NCI-H1417 (cell line): ENCODE measurements at places on chromosomes 12 and 14.

DNA sequence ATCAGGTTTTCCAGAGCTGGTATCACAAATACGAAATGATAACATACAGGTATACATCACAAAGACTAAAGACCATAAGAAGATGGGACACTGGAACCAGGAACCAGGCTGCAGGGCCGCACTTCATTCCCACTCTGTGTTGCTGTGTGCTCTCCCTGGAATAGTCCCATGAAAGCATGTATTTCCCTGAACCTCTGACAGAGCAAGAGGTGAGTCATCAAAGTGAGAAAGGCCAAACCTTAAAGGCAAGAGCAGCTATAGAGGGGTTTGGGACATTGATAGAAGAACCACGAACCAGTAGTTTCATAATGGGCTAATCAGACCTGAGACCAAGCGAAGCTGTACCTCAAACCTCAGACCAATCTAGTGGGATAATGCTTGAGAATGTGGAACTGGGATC is 283.0 kb upstream of the PRKD1 start:
- no peak for DNase-seq

- DNase-seq = peak; percentile 14
Observed at GRCh38 chr14:86203843-86204242, 673.9 kb downstream of the FLRT2 start.

GRCh38 chr12:44689587-44689986 is 186.5 kb downstream of the NELL2 start:
- no peak for DNase-seq

DNA sequence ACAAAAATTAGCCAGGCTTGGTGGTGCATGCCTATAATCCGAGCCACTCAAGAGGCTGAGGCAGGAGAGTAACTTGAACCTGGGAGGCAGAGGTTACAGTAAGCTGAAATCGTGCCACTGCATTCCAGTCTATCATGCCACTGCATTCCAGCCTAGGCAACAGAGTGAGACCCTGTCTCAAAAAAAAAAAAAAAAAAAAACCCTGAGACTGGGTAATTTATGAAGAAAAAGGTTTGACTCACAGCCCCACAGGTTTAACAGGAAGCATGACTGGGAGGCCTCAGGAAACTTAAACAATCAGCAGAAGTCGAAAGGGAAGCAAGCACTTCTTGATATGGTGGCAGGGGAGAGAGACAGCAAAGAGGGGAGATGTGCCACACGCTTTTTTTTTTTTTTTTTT is 123.2 kb downstream of the GXYLT1 start:
- DNase-seq = no peak

DNA sequence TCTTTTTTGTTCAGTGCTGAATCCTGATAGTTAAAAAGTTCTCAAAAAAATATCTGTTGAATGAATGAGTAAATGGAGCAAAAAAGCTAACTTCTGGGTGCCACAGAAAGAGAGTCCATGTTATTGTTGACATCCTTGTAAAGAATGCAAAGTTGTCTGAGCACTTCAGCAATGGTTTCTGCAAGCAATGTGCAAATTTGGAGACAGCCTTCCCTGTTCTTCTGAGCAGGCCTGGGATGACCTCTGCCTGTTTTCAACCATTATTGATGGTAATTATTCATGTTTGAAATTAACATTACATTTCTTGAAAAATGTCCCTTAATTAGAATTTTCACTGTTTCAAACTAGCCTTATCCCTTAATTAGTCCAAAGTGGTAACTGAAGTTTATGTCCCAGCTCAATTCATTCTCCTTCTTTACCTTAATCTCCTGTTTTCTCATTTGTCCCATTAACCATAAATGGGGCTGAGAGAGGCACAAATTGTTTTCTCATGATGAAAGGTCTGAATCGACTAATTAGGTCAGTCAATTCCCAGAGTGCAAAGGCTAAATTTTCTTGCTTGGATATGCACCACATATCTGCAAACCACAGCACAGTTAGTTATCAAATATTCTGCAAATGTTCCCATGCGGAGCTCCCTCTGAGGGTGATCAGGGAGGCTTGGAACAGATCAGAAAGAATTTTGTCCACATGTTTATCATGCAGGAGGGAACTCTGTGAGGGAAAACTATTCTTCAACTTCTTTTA is 139.4 kb upstream of the KRR1 start:
- no peak for DNase-seq

GRCh38 chr12:12724421-12725085 is 7.4 kb downstream of the CDKN1B start:
- no peak for DNase-seq

- DNase-seq = no peak
Observed at GRCh38 chr12:116133636-116134214, 143.8 kb downstream of the MED13L start.

DNA sequence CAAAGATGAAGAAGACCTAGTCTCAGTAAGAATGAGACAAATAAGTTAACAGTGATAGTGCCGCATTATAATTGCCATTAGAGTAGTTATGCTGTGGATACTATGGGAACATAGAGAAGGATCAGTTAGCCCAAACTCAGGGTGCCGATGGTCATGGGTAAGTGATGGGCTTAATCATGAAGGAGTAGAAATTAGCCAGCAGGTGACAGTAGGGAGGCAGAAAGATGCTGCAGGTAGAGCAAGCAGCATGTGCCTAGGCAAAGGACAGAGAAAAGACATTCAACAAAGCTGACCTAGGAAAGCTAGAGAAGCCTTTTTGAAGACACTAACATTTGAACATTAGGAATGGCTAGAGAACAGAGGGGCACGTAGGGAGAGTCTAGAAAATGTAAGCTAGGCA is 30.6 kb upstream of the PTPRQ start:
- no peak for DNase-seq

GRCh38 chr12:99476956-99477355 is 170.6 kb upstream of the GARIN6 start:
- DNase-seq = peak; percentile 12

GRCh38 chr14:36773136-36773540 is 111.5 kb downstream of the PAX9 start:
- peak; percentile 37 for DNase-seq

- peak; percentile 32 for DNase-seq
Observed at GRCh38 chr14:69048456-69048855, 69.4 kb upstream of the ACTN1 start.

DNA sequence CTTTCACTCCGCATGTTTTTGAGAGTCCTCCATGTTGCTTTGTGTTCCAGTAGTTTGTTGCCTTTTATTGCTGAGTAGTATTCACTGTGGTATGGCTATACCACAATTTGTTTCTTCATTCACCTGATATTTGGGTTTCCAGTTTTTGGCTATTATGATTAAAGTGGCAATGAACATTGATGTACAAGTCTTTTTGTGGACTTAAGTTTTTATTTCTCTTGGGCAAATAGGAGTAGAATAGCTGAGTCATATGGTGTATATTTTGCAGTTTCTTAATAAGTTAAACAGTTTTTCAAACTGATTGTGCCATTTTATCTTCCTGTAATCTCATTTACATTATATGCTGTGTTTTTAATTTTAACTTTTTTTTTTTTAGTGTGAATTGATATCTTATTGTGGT is 16.2 kb downstream of the ADIPOR2 start:
- no peak for DNase-seq

GRCh38 chr12:4293966-4294505 is 20.5 kb downstream of the CCND2 start:
- no peak for DNase-seq

GRCh38 chr12:87597114-87597513 is 432.1 kb downstream of the C12orf50 start:
- no peak for DNase-seq

DNA sequence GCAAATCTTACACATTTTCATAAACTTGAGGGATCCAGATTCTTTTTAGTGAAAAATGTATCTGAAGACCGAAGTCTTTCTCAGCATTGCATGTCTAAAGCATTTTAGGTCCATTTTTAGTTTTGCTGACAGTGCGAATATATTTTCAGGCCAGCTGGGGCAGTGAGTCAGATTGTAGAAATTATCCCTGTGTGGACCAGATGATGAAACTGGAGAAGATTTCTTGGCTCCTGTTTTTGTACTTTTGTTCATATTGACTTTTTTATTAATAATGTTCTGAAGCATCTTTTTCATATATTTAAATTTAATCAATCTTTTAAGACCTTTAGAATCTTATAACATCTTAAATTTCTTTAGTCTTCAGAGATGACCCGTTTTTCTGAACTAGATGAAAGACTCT is 173.1 kb downstream of the FLRT2 start:
- no peak for DNase-seq

DNA sequence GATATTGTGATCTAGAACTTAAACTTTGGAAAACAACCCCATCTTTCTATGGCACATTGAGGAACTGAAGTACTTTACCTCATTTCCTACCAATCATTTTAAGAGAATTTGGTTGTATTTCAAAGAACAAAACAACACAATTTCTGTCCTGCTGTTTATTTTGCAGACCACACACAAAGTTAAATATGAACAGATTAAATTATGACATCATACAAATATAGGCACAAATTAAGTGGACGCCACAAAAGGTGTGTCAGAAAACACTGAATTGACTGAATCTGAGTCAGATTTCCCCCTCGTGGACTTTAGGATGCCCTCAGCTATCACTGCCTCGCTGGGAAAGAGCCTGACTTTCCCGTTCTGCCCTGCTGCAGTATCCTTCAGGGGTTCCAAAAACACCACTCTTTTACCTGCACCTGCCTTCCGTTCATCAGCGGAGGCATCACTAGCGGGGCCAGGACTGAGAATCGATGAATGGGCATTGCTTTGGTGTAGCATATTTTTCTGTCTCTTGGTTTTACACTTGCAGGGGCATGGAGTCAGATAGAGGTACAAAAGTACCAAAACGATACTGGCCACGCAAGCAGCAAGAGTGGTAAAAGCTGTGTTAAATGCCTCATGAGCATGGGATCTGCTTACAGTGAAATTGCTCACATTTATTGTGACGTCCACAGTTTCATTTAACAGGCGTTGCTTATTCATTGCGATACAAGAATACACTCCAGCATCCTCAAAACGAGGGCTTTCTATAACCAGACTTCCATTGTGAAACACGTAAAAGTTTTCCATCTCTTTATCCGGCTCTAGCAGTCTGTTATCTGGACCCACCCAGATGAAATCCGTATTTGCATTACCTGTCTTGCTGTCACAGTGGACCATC is 2.0 kb upstream of the PCED1B start:
- DNase-seq = no peak

GRCh38 chr12:132230381-132230780 is 86.1 kb downstream of the NOC4L start:
- no peak for DNase-seq

DNA sequence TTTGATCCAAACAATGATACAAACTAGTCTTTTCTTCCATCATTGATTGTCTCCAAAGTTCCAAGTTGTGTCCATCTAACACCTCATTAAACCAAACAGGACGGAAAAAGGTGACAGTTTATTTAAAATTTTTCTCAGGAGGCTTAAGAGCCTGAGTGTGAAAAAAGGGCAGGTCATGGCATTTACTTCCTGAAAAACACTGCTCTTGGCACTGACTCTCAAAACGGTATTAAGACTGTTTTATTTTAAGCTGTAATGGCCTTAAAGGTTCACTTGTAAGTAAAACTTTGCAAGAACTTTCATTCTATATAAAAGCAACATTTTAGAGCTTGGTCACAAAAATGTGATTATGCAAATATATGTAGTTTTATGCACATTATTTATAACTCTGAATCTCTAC is 222.5 kb downstream of the SLC2A13 start:
- DNase-seq = no peak

- DNase-seq = no peak
Observed at GRCh38 chr14:22458737-22459136, 130.3 kb downstream of the DAD1 start.

DNA sequence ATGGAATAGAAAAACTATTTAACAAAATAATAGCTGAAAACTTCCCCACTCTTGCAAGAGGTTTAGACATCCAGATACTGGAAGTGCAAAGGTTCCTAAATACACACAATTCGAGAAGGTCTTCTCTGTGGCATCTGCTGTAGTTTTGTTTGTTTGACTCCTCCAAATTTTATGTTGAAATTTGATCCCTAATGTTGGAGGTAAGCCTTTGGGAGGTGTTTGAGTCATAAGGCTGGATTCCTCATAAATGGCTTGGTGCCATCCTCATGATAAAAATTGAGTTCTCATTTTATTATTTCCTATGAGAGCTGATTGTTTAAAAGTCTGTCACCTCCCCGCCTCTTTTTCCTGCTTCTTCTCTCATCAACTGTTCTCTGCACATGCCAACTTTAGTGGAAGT is 182.7 kb downstream of the MYRFL start:
- DNase-seq = no peak

GRCh38 chr14:21852061-21852664 is 178.5 kb upstream of the OR4E1 start:
- DNase-seq = peak; percentile 19

- DNase-seq = no peak
Observed at GRCh38 chr14:68261092-68261842, 441.7 kb downstream of the RAD51B start.

GRCh38 chr12:130104571-130105106 is 57.6 kb upstream of the FZD10 start:
- DNase-seq = peak; percentile 75

DNA sequence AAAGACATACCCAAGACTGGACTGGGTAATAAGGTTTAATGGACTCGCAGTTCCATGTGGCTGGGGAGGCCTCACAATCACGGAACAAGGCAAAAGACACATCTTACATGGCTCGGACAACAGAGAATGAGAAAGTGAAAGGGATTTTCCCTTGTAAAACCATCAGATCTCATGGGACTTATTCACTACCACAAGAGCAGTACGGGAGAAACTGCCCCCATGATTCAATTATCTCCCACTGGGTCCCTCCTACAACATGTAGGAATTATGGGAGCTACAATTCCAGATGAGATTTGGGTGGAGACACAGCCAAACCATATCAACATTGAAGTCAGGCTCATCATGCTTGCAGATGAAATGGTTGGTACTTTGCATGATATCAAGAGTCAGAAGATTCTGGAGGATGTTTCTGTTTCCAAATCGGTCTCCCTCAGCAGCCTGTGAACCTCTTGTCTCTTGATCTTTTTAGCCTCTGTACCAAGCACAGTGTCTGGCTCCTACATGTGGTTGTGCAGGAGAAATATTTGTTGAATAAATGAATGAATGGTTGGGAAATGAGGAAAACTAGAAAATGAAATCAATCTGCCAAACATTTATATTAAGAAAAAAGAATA is 98.6 kb downstream of the VRK1 start:
- DNase-seq = no peak

- DNase-seq = no peak
Observed at GRCh38 chr14:105051182-105052109, 13.8 kb downstream of the GPR132 start.

DNA sequence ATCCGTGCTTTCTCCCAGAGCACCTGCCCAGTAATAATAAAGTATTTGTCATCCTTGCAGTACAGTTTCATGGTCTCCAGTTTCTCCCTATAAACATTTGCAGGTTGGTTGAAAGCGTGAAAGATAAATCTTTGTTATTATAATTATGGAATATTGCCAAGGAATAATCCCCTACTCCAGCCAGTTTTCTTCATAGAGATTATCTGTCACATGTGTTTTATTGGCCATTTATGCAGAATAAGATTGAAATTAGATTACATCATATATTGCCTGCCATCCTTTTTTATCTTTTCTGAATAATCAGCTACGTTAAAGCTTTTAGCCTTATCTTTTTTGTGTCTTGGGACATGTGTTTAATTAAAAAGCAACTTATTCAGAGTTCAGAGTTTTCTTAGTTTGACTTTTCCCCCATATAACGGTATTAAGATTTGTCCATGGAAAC is 168.0 kb downstream of the KICS2 start:
- DNase-seq = no peak
